ENCODE measurements at places on chromosomes 1 and 21.

GRCh38 chr1:110610084-110610483 is 3.9 kb upstream of the KCNA2 start:
- DNase-seq: no peak

DNA sequence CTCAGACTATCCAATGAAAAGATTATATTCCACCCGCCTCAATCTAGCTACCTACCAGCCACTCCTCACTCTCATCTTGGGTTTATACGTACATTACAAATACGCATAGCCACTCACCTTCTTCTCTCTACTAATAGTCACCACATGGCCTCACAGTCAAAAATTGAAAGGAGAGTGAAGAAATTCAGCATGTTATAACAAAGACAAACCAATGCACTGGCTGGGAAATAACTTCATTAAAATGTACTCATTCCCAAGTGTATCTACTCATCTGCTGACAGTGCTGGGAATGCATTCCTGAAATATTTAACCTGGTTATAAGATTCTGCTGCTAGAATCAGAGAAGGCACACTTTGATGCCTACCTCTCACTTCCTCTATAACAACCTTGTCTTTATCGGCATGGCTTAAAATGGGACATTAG is 6.5 kb downstream of the ZNF644 start:
- DNase-seq: no peak

DNA sequence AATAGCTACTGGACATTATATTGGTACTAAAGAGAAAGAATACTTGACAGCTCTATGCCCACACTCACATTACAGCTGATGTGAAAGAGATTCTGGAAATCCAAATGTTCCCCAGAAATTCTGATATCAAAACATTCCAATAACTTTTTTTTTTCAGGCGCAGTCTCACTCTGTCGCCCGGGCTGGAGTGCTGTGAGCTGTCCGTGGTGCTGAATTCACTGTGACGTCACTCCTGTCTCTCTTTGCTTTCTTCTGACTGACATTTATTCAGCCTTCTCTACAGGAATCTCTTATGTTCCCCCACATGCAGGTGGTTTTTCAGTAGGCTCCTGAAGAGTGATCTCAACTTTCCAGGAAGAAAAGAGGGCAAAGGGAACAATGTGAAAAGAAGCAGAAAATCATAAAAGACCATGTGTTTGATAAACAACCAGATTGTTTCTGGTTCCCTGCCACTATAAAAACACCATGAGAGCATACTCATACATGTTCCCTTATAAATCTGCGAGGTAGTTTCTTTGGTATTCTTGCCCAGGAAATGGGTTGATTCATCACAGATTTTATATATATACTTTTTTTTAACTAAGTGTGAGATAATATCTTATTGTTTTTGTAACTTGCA is 6.2 kb downstream of the S100A7A start:
- no peak for DNase-seq

DNA sequence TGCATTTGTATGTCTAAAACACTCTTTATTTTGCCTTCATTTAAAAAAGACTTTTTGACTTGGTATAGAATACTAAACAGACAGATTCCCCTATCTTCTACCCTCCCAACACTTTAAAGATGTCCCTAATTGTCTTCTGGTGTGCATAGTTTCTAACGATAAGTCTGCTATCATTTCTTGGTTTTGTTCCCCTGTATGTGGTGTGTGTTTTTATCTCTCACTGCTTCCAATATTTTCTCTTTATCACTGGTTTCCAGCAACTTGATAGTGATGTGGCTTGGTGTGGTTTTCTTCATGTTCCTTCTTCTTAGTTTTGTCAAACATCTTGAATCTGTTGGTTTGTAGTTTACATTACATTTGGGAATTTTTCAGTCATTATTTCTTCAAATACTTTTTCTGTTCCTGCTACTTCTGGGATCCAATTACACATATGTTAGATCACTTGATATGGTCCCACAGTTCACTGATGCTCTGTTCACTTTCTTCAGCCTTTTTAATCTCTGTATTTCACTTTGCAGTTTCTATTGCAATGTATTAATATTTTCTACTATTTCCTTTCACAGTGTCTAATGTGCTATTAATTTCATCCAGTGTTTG is 23.2 kb downstream of the F5 start:
- no peak for DNase-seq

- peak; percentile 25 for DNase-seq
Observed at GRCh38 chr1:214198571-214198970, 82.4 kb upstream of the SMYD2 start.

GRCh38 chr1:246772686-246773085 is 48.5 kb downstream of the SCCPDH start:
- no peak for DNase-seq

DNA sequence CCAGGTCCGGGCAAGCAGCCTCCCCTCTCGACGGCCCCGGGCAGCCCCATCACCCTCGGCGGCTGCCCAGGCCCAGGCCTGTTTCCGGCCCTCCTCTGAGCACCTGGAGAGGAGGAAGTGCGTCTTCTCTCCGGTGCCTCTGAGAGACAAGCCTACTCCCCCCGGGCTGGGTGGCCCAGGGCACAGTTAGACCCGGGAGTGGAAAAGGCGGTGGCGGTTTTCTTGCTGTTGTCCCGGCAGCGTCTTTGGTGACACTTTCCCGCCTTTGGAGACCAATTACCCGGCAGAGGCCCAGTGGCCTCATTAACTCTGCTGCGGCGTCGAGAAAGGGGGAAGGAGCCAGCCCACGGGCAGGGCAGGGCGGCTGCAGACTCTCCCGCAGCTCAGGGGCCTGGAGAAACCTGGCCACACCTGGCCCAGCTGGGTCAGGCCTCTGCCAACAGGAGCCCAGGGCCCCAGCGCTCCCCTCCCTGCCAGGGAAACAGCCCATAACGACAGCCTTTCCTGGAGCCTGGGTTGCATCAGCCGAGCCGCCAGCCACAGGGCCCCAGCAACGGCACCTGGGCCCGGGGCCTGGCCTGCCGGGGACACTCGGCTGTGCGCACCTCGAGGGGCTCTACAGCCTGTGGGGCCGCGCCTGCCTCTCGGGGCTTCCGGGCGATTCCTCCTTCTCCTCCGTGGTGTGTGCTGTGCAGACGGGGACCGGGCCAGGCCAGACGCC is 28.4 kb upstream of the C1orf159 start:
- DNase-seq: no peak

DNA sequence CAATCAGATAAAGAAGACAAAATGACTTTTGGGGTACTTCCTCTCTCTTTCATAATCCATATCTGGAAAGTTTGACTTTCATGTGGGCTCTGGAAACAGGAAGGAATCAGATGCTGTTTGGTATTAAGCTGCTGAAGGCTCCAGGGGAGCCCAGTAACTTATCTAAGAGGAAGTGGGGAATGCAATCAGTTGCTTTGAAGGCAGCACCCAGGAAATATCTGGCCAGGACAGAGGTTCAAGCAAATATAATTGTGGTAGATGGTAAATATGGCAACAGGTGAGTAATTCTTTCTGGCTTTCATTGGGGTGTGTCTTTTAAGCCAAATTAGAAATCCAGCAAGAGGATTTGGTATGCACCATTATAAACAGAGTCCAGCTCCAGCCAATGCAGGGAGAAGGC is 44.4 kb downstream of the COLGALT2 start:
- DNase-seq: no peak

DNA sequence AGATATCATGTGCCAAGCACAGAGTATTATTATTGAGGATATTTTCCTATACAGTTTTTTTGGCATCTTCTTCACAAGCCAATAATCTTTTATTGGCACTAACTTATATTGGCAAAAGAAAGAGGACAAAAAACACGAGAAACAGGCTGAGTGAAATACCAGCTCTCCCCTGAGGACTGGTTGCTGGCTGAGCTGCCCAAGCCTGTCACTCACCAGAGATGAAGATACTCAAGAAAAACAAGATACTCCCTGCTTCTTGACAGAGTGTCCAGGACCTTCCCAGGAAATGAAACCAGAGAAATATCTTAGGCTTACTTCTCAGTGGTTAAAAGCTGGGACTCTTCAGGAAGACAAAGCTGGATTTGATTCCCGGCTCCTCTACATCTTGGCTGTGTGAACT is 35.9 kb upstream of the ATP1B1 start:
- no peak for DNase-seq

- no peak for DNase-seq
Observed at GRCh38 chr1:6392809-6393399, 663 bp downstream of the ACOT7 start.

- no peak for DNase-seq
Observed at GRCh38 chr1:66261364-66261763, 272.6 kb upstream of the SGIP1 start.

- DNase-seq: no peak
Observed at GRCh38 chr1:2506007-2506860, 20.2 kb downstream of the PANK4 start.

DNA sequence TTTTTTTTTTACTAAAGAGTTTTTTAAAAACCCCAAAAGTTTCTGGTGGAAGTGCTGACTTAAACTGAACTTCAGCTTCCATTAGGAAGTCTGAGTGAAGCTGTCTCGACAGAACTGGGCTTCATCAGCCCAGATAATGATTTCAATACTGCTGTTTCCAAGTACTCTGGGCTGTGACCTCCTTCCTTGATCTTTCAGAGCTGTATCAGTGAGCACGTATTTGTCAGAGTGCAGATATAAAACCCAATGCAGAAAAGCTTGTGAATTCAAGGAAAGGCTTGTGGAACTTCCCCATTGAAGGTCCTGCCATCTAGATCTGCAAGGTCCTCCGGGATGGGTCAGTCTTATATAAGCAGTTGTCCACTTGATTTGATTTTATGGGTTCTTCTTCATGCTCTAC is 50.1 kb upstream of the RGS21 start:
- no peak for DNase-seq

DNA sequence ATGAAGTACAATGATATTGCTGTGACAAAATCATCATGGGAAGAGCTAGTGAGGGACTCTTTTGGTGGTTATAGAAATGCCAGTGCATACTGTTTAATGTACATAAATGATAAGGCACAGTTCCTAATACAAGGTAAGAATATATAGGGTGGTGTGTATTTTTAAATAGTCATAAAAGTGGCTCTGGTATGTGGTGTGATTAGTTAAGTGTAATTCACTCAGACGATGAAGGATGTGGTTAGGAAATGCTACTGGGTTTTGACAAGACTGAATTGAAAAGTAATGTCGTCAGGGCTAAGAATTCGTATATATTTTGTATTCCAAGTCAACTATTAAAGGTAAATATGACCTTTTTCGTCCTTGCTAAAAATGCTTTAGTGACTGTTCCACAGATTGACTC is 101.7 kb downstream of the USP25 start:
- DNase-seq: no peak

- DNase-seq: no peak
Observed at GRCh38 chr1:20483098-20483832, 2.7 kb downstream of the CAMK2N1 start.

DNA sequence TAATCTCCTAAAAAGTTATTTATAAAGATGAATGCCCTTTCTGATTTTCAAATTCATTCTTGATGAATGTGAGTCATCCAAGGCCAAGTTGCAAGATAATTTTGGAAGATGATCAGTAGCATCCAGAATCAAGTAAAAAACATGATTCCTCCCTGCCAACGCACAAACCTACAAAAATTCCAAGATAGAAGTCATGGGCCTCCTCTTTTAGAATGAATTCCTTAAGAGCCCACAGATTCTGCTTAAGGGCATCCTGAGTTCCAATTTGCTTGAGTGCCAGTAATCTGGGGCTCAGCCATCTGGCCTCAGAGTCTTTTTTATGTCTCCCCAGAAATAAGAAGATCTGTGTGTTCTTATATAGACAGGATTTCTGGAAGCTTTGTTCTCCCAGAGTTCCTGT is 23.2 kb upstream of the SPATA6 start:
- no peak for DNase-seq

DNA sequence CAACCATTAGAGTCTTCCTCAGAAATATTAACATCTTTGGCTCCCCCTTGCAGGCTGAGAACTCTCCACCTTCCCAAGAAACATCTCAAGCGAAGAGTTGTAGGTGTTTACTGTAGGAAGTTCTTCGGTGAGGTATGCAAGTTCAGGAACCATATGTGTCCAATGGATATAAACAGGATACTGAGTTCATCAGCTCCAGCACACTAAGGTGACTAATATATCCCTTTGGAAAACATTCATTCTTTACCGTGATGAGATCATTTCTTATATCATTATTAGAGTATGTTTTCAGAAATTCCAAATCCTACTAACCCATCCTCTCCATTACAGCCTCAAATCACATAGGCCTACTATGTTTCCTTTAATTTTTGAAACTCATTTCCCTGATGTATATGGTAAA is 37.3 kb upstream of the PRMT6 start:
- no peak for DNase-seq

DNA sequence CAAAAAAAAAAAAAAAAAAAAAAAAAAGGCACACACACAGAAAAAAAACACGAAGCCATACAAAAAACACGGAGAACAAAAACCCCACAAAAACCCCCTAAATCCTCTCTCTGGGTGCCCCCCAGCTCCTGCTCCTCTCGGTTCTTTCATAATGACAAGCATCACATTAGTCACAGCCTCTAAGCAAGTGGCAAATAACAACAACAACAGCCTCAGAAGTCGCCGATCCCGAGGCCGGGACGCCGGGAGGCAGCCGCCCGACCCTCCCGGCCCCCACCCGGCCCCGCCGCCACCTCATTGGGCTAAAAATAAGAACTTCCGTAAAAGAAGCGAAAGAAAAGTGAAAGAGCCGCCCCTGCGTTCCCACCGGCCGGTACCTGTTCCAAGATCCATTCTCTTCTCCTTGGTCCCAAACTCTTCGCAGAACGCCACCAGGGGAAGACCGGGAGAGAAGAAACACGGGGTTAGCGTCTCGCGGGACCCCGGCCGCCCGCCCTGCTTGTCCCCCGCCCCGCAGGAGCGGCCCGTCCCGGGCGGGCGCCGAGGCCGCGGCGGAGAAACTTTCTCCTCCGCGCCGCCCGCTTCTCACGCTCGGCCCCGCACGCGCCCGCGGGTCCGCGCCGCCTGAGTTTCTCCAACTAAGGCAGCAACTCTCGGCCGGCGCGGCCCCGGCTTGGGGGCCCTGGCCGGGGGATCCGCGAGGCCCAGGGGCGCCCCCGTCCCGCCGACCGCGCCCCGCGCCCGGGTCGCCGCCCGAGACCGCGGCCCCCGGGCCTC is 102.8 kb downstream of the CASZ1 start:
- no peak for DNase-seq

DNA sequence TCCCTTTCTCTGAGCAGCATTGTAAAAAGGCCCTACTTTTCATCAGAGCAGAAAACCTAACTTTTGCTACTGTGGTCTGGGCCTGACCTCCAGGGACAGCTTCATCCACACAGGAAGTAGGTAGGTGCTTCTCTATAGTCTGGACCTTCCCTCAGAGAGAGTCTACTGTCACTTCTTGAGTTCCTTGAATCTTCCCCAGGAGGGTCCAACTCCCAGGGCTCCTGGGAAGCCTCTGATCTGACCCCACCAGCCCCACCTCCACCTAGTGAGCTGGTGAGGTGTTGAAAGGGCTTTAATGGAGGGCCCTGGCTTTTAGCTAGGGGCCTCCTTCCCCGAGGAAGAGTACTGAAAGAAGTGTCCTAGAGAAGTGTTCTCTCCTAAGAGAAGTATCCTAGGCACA is 2.7 kb upstream of the VANGL2 start:
- no peak for DNase-seq
